Glomerular endothelial cell (primary cell): ENCODE measurements at places on chromosomes 7 and 10. TPM values are rescaled to one million over a fixed set of nuclear protein-coding genes. Genes with fewer than 3 reads are reported as not detected.

Gene MACROH2A2
- 5.8 and 7.3 TPM in 2 replicates for total RNA-seq

Gene OPALIN
- total RNA-seq: not detected in 2 replicates

Gene FAM20C
- total RNA-seq: 18.5 and 38.1 TPM in 2 replicates

DNA sequence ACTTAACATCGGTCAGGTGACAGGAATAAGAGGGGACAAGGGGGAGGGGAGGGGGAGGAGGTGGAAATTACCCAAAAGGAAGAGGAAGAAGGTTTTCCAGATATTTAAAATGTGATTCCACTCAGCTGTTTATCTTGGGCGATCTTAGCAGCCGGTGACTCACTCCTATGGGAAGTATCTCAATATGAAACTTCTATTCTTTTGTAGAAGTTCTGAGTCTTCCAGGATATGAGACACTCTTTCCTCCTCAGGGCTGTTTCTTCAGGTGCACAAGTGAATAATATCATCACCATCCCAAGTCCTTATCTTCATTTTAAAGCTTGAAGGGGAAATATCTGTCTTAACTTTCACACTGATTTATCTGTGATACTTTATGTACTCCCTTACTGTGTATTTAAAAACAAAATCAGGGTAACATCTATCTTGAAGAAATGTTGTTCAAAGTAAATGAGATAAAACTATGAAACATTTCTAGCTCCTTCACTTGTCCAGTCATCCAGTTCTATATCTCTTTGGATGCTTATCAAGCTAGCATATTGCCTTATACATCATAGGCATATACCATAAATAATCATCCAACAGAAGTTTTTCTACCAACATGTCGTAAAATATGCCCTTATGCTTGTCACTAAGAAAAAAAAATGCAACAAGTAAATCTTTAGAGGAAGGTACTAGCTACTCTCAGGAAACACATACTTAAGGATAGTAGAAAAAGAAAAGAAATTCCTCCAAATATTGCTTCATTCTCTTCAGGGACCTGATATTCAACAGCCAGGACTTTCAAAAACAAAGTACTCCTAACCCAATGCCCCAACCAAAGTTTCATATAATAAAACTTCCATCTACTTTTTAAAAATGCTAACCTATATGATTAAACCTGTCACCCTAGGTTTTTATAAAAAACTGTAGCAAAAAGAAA, 13.7 kb downstream of the DOCK4 start:
- peak; percentile 90 for DNase-seq

DNA sequence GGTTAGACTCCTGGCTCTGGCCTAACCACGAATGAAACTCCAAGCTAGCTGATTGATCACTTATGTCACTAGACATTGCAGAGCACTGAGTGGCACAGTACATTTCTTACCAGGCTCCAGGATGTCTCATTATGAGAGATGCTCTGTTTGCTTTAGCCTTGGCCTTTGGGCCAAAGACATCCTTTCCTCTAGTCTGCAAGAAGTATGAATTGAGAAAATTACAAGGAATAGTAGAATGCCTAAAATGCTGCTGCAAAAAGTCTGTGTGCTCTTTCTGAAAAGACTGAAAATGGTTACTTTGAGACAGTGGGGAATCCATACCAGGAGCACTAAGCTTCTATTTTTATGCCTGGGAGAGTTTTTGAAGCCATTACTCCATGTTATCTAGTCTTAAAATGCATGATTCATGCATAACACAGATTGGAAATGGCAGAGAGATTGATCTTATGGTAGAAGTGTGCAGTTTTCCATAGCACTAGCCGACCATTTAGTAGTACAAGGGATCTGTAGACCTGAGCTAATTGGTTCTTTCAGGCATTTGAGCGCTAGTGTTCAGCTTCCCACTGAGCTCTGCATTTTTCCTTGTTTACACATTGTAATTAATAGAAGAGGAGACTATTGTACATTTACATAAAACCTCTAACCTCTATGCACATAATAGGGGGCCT, 303.8 kb downstream of the PRKG1 start:
- no peak for DNase-seq

DNA sequence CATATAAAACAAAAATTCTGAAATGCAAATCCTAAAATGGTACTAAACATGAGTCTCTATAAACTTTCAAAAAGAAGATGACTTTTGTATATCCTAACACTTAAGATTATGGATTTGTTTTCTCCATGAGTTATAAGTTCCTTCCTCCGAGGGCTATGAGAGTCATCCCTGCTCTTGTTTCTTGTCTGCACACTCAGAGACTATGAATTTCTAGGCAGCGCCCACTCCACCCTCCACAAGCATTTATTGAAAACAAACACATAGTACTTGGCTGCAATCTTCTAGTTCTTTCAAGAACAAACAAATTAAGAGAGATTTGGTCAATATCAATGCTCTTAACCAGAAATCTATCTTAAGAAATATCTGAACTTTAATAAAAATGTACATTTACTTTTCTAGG, 211.7 kb downstream of the DKK1 start:
- DNase-seq: no peak

DNA sequence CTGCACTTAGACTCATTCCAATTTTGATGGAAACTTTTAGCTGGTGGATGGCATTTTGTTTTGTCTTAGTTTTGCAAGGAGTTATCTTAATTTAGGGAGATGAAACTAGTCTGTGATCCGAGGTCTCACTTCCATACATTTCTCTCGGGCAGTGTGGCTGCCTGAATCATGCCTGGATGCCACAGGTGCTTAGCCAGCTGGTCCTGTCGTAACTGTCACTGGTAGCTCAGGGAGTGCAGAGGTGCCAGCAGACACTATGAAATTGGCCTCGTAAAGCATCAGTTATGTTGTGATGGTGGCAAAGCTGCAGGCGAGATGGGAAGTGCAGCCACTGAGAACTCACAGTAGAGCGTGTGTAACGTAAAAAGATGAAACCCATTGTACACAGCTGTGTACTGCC, 74.9 kb downstream of the EGFR start:
- DNase-seq: no peak

GRCh38 chr10:71940752-71941151, 23.4 kb upstream of the CHST3 start:
- no peak for DNase-seq

GRCh38 chr7:108204281-108204796, 74.2 kb upstream of the LAMB4 start:
- no peak for DNase-seq

DNA sequence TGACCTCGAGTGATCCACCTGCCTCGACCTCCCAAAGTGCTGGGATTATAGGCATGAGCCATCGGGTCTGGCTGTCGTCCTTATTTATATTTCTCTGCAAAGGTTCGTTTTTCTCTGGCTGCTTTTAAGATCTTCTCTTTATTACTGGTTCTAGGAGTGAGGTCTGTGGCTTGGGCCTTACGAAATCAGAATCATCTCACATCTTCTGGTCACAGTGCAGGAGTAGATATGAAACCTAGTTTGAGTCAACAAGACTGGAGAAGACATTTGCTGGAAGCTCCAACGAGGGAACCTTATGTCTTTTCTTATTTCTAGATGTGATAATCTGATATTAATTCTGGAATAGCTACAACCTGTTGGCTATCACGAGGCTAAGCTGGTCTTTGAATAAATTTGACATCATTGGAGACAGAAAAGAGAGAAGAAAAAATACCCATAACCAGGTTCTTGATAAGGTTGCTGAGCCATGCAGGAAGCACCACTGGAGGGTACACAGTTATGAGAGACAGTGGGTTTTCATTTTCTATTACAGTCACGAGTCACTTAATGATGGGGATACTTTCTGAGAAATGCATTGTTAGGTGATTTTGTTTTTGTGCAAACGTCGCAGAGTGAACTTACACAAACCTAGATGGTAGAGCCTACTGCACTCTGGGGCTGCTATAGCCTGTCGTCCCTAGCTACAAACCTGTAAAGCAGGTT, 25.6 kb upstream of the IL15RA start:
- no peak for DNase-seq

- DNase-seq: no peak
Observed at GRCh38 chr10:6089334-6090219, 743 bp downstream of the RBM17 start.

GRCh38 chr7:105830405-105831301, 45.7 kb downstream of the ATXN7L1 start:
- DNase-seq: peak; percentile 80

DNA sequence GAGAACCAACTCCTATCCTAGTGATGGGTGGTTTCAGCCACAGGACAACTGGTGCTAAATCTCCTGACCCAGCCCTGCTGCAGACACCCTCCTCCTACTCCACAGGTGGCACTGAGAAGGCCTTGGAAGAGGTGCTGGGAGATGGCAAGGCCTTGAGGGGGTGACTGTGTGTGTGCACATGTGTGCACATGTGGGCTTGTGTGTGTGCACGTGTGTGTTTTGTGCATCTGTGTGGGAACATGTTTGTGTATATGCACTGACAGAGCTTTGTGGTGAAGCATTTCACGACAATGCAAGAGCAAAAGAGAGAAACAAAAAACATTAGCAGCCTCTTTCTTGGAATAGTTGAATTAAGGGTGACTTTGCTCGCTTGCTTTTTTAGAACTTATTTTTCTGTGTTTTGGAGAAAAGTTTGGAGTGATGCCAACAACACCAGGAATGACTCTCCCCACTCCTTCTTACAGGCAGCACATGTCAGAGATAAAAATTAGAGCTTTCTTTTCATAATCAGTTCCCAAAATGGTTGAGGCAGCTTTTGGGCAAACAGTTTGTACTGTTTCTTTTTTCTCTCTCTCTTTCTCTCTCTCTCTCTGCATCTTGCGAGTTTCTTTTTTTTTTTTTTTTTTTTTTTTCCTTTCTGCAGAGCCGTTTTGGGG, 69.5 kb downstream of the SEC61G start:
- DNase-seq: no peak

- DNase-seq: no peak
Observed at GRCh38 chr10:76430061-76430645, 998.7 kb downstream of the LRMDA start.

GRCh38 chr7:151083071-151083823, at the start of gene TMUB1:
Gene TMUB1, minus strand, starts transcription at chr7:151083493. Its CDS starts 930 bp downstream, at chr7:151082563.
- DNase-seq: no peak

- no peak for DNase-seq
Observed at GRCh38 chr10:65518379-65518778, 1407.5 kb upstream of the LRRTM3 start.
